ENCODE measurements at places on chromosomes 3 and 15.

- DNase-seq = no peak
Measured at GRCh38 chr3:99999536-99999935, 114.8 kb downstream of the FILIP1L start.

GRCh38 chr3:115699706-115700105, 76.4 kb downstream of the GAP43 start:
- DNase-seq = no peak

DNA sequence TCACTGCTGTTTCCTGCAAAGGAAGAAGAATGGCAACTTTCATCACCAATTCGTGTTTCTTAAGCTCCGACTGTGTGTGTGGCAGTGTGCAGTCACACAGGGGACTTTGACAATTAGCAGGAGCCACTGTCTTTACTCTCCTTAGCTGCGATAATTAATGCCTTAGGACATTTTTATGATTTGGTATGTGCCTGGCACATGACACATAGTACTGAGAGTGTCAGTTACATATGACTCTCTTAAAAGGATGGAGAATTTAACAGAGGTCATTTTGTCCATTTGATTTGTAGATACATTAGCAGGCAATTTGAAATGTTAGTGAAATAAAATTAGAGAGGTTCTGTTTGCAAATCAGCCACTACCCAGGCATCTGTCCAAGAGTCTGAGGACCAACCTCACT, 128.9 kb upstream of the VEPH1 start:
- no peak for DNase-seq

GRCh38 chr3:114452256-114452655, 158.4 kb downstream of the TIGIT start:
- no peak for DNase-seq

GRCh38 chr3:190076136-190076535, 44.6 kb downstream of the P3H2 start:
- DNase-seq = no peak

- no peak for DNase-seq
Measured at GRCh38 chr15:37995461-37996347, 61.3 kb downstream of the TMCO5A start.
